ENCODE measurements at places on chromosomes 12 and 14. TPM values are rescaled to one million over a fixed set of nuclear protein-coding genes. Genes with fewer than 3 reads are reported as not detected.
A peak's percentile ranks its signal among the peaks of the same experiment; 100 is the strongest.

DNA sequence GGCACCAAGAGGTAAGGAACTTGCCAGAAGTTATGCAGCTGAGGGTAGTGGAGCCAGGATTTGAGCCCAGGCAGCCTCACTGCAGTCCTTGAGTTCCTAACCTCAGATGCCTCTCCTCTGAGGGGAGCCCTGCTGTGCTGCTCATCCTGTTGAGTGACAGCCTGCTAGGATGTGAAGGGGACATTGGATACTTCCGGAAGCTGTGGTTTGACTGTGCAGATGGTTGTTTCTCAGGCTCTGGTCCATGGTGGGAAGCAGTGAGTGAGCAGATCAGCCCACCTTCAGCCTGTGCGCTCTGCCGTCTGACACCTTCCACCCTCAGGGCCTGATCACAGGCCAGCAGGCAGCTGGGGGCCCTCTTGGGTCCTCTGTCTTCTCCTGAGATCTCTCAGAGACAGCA, 253.2 kb downstream of the CACNA1C start:
- DNase-seq: no peak

DNA sequence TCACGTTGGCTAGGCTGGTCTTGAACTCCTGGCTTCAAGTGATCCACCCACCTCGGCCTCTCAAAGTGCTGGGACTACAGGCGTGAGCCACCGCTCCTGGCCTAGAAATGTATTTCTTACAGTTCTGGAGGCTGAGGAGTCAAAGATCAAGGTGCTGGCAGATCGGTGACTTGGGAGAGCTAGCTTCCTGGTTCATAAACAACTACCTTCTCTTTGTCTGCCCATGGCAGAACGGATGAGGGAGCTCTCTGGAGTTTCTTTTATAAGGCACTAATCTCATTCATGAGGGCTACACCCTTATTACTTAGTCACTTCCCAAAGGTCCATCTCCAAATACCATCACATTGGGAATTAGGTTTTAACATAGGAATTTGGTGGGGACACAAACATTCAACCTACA, 38.9 kb downstream of the SLC17A8 start:
- no peak for DNase-seq

- DNase-seq: no peak
These were observed at the start of gene CISTR for GRCh38 chr12:53751336-53752191. TSS of gene CISTR (minus strand) at chr12:53751979.

- no peak for DNase-seq
These were observed 438.1 kb downstream of the IPO8 start for GRCh38 chr12:30257618-30258017.

DNA sequence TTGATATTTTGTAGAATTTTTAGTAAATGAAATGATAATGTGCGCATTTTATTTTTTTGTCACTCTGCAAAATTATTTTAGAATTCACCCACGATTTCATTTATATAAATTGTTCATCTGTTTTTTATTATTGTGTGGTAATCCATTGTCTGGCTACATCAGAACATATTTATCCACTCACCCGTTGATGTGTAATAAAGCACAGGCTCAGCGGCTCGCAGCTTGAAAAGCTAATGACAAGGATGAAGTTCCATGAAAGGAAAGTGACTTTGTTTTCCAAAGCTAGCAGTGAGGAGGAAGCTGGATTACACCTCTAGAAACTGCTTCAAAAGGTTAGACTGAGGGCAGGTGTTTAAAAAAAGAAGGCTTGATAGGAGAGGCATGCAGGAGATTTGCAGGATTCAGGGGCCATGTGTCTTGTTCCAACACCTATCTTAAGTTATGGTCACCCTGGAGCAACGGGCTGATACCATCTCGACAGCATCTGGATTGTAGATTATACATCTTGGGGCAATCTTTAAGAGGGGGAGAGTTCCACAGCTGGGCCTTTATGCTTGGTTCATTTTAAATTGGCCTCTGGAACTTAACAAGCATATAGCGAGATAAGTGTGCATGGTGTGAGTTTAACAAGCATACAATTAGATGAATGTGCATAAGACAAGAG, 194.1 kb downstream of the TMTC3 start:
- DNase-seq: no peak

- DNase-seq: peak; percentile 49
These were observed 135.3 kb downstream of the PRKCH start for GRCh38 chr14:61456720-61457119.

GRCh38 chr14:91021115-91021514, 39.3 kb downstream of the RPS6KA5 start:
- peak; percentile 35 for DNase-seq

DNA sequence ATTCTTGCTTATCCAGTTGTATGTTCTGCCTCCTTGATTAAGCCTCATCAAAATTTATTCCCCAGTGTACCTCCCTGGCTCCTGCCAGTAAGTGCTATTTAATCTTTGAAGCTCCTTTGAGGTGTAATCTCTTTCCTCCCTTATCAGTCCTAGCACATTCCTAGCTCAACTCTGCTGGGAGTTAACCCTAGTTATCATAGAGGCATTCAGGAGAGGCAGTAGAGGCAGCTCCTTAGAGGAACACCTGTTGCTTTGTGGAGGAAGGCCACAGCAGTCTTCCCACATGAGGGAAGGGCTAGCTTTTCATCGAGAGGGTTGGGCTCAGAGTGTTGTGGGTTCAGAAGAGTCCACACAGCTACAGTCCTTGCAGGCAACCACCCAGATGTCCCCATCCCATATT, 182.4 kb upstream of the ARID2 start:
- no peak for DNase-seq

DNA sequence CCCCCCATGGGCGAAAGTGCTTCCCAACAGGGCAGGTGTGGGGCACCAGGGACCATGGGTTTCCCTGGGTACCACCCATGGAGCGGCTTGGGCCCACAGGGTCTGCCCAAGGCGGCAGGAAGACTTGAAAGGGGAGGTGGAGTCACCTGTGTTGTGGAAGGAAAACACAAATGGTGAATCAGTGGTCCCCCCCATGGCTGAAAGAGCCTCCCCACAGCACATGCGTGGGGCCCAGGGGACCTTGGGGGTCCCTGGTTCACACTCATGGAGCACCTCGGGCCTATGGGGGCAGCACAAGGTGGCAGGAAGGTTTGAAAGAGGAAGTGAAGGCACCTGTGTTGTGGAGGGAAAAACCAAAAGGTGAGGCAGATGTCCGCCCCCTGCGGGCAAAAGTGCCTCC, 581.9 kb downstream of the ALG10 start:
- DNase-seq: no peak

- no peak for DNase-seq
These were observed 357.0 kb downstream of the TMEM121 start for GRCh38 chr14:105883066-105884005.

- DNase-seq: no peak
These were observed 1.9 kb upstream of the PITPNM2 start for GRCh38 chr12:123152833-123153232.

SMCO2 gene
- total RNA-seq: not detected

SRSF5 gene
- 257 TPM for total RNA-seq

MDM2 gene
- 304 TPM for total RNA-seq

CLEC2B gene
- total RNA-seq: not detected

ANO2 gene
- under 0.01 TPM for total RNA-seq

ATP5F1B gene
- total RNA-seq: 374 TPM

ARG2 gene
- 19.1 TPM for total RNA-seq
